Vagina (tissue), 2 donors: ENCODE measurements at places on chromosomes 2 and 18. TPM values are rescaled to one million over a fixed set of nuclear protein-coding genes. Genes with fewer than 3 reads are reported as not detected.

GRCh38 chr2:32812316-32812715, 134.4 kb upstream of the LTBP1 start:
- DNase-seq, result no peak

The DGUOK gene
- 52.3 TPM for total RNA-seq

The CHPF gene
- 41.5 TPM for total RNA-seq

DNA sequence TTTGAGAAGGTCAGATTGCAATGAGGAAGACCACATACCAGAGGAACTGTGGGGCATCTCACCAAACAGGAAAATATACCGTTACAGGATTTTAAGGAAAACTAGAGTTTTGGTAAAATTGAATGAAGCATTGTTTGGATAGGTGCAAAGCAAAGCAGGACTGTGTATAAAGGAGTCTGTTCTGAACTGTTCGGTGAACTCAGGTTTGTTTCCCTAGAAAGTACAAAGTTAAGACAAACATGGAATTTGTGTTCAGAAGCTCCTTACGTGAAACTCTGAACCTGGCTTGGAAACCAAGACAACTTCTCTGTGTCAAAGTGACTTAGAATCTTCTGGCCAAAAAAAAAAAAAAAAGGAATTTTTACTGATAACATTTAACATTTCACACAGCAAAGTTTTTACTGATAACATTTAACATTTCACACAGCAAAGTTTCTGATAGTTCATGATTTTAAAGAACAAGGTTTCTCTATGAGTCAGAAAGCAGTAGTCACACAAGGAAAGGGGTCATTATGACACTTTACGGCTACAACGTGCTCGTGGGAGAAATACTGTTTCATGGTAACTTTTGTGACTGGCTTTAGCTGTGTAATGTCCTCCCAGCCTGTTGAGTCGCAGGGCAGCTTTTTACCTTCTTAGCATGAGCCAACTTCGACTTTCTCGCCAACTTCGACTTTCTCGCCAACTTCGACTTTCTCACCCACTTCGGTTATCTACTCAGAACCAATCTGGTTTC, 21.2 kb upstream of the TET3 start:
- DNase-seq, result no peak

- DNase-seq, result no peak
Observed at GRCh38 chr2:176496761-176497160, 227.5 kb downstream of the MTX2 start.

- DNase-seq, result no peak
Observed at GRCh38 chr18:55244546-55244945, 285.3 kb upstream of the CCDC68 start.

- DNase-seq, result no peak
Observed at GRCh38 chr18:69747388-69747787, 200.3 kb downstream of the CD226 start.

DNA sequence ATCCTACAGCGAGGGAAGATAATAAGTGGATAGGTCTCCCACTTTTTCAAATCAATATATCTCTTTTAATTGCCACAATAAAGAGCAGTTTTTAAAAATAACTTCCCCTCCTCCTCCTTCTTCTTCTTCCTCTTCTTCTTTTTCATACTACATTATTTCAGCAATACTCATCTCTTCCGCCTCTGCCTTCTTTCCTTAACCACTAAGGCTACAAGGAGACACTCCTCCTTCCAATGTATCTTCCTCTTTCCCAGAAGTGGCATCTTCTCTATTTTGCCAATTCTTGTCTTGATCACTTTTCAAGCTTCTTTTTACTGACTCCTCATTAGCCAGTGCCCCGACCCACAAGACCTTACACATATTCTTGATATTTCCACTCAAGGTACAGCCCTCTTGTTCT, 546.6 kb upstream of the CHAC2 start:
- no peak for DNase-seq

DNA sequence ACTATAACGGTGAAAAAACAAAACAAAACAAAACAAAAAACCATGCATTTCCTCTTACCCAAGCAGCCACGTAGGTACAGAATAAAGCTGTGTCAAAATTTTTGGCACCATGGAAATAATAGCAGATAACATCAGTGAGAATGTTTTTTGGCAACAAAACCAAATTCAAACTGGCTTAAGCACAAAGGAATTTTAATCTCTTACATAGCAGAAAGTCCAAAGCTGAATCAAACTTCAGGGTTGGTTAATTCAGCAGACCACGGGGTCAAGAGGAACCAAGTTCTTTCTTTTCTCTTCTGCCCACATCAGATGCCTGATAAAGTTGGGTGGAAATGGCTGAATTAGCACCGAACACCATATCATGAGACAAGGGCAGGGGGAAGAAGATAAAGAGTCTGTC, 129.5 kb downstream of the PAX3 start:
- no peak for DNase-seq

DNA sequence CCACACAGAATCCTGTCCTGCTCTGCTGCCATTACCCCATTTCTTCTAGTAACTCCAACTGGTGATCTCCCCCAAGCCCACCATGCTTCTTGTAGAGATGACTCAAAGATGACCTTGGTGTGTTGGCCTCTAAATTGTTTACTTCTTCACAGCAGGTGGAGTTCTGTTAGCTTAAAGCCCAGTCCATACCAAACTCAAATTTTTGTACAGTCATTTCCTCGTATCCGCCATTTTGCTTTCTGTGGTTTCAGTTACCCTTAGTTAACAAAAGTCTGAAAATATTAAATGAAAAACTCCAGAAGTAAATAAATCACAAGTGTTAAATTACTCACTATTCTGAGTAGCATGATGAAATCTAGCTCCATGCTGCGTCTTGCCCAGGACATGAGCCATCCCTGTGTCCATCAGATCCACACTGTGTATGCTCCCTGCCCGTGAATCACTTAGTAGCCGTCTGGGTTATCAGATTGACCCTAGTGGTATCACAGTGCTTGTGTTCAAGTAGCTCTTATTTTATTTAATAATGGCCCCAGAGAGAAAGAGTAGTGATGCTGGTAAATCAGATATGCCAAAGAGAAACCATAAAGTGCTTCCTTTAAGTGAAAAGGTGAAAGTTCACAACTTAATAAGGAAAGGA, 133.3 kb upstream of the NOL4 start:
- no peak for DNase-seq

The TRIM54 gene
- 2.5 TPM for total RNA-seq

- no peak for DNase-seq
Observed at GRCh38 chr2:146417942-146418341, 1426.9 kb upstream of the ACVR2A start.

DNA sequence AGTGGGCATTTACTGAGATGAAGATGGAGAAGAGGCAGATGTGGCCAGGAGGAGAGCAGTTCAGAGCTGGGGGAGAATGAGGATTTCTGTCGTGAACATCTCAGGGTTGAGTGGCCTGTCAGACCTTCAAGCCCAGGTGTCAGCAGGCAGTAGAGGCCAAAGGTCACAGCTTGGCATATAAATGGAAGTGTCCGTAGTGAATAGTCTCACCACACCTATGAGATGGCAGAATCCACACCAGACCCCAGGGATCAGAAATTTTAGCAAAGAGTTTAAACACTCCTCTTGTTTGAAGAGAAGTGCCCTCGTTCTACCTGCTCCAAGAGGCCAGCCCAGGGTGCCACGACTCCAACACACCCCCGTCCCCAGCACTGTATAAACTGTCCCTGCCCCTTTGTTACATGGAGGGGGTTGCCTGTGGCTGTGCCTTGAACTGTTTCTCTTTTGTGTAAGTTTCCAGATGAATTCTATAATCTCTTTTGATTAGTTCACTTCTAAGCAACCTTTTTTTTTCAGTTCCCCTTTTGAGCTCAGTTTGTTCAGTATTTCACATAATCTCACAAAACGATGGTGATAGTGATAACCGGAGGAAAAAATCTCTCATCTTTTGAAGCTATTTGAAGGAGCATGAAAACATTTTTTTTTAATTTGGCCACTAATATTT, 69.0 kb upstream of the TTC39C start:
- no peak for DNase-seq

DNA sequence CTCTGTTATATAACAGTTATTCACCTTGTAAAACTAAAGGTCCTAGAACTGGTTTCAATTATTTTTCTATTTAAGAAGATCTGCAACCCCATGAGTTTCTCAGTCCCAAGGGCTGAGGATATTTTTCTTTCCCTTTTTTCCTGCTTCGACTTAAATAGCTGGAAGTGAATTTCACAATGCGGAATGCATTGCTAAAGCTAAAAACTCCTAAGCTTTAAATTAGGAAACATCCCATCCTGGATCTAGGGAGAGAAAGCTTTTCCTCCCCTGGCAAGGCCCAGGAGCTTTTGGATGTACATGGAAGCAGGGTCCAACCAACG, 1.4 kb downstream of the RFX8 start:
- DNase-seq, result no peak

The MYL1 gene
- total RNA-seq, result not detected

The NYAP2 gene
- 0.25 TPM for total RNA-seq

GRCh38 chr18:9619990-9620389, 5.6 kb upstream of the PPP4R1 start:
- DNase-seq, result no peak

The ANKRD29 gene
- total RNA-seq, result 32.9 TPM

The DCAF17 gene
- total RNA-seq, result 19.6 TPM

DNA sequence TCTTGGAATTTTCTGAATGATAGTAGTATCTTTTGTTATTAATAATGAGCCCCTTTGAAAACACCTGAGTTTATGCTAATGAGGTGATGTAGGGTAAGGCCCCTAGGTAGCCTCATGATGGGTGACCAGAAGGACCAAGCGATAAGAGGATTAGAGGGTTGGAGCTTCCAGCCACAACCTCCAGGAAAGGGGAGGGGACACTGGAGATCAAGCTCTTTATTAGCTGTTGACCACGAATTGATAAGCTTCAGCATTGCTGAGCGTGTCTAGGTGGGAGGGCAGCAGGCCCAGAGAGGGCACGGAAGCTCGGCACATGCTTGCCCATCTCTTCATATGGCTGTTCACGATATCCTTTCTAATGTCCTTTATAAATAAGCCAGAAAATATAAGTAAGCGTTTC, 39.0 kb downstream of the KIAA2012 start:
- no peak for DNase-seq

The RTP5 gene
- total RNA-seq, result not detected

- DNase-seq, result no peak
Observed at GRCh38 chr18:10732990-10733389, 207.2 kb downstream of the NAPG start.

- DNase-seq, result no peak
Observed at GRCh38 chr2:223884399-223884798, 47.0 kb upstream of the AP1S3 start.

- no peak for DNase-seq
Observed at GRCh38 chr2:162125138-162125537, 26.9 kb downstream of the GCG start.

GRCh38 chr2:241728000-241728399, 6.4 kb upstream of the D2HGDH start:
- no peak for DNase-seq

DNA sequence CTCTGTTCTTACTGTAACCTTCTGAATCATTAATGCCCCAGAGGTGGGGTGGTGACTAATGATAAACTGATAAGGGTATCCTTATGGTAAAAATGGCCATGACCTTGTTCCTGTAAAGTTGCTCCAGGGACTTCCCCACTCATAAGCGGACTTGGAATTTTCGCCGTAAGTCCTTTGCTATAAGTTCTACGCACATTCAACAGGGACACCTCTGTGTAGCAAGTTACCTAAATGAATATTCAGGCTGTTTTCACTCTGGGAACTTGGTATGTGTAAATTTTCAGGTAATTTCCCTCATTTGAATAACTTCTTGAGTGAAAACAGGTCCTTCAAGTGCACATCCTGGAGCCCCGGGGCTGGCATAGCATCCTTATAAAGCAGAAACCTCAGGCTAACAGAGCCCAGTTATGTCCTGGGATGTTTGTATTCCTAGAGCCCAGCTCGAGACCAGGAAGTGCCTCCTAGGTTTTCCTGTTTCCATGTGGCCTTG, 9.4 kb upstream of the AGFG1 start:
- no peak for DNase-seq

The DCDC2C gene
- not detected for total RNA-seq

- DNase-seq, result no peak
Observed at GRCh38 chr2:177783835-177784744, 288.5 kb downstream of the PDE11A start.

DNA sequence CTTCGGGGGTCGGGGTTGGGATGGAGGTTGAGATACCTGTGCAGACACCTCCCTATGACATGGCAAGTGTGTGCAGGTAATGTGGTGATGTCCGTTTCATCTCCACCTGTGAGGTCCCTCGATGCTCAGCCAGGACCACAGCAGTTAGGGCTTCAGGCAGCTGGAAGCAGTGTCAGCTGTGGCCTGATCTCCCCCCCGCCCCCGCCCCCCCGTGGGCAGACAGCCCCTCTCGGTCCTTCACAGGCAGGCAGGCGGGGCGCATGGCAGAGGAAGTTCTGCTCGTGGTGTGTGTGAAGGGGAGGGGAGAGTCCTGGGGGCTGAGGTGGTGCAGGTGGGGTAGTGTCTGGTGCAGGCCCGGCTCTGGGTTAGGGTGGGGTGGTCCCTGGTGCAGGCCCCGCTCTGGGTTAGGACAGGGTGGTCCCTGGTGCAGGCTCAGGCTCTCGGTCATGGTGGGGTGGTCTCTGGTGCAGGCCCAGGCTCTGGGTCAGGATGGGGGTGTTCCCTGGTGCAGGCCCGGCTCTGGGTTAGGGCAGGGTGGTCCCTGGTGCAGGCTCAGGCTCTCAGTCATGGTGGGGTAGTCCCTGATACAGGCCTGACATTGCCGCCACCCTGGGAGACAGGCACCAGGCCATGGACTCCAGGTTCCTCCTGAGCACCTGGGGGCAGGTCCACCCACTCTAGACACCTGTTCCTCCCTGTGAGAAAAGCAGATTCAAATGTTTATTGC, 94.3 kb downstream of the NFATC1 start:
- DNase-seq, result no peak

The LYPD6 gene
- total RNA-seq, result 0.25 TPM

- DNase-seq, result no peak
Observed at GRCh38 chr2:17051538-17051937, 385.9 kb upstream of the CYRIA start.

GRCh38 chr2:160290598-160290997, 90.5 kb upstream of the ITGB6 start:
- no peak for DNase-seq

The STARD6 gene
- total RNA-seq, result not detected

- no peak for DNase-seq
Observed at GRCh38 chr2:68316111-68316510, 3.6 kb downstream of the CNRIP1 start.

- DNase-seq, result no peak
Observed at GRCh38 chr2:127565261-127566138, 30.0 kb downstream of the MYO7B start.

DNA sequence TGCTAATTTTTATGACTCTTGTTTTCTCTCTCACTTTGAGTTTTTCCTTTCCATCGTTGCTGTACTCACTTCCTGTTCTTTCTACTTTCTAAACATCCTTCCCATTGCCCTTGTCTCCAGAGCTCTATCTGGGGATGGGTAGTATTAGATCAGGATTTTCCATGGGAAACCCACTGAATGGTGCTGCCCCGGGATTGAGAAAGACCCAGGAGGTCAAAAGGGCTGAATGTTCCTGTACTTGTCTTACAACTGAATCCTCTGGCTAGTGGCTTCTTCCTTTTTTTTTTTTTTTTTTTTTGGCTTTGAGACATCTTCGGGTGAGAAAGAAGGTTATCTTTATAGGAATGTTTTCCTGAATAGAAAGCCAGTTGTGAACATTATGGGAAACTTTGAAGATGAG, 364.8 kb upstream of the SLC14A2 start:
- no peak for DNase-seq

- DNase-seq, result no peak
Observed at GRCh38 chr2:71787476-71788185, 334.3 kb downstream of the DYSF start.

The POTEI gene
- total RNA-seq, result not detected

The MSTN gene
- total RNA-seq, result 0.74 TPM
